ENCODE measurements at places on chromosomes 2 and 18. TPM values are rescaled to one million over a fixed set of nuclear protein-coding genes. Genes with fewer than 3 reads are reported as not detected.

Gene SERPINB4
- total RNA-seq, result not detected

Gene ZNF516
- total RNA-seq, result 41.7 TPM

Gene CD8B
- 1.1 TPM for total RNA-seq

Gene SIGLEC15
- total RNA-seq, result not detected

DNA sequence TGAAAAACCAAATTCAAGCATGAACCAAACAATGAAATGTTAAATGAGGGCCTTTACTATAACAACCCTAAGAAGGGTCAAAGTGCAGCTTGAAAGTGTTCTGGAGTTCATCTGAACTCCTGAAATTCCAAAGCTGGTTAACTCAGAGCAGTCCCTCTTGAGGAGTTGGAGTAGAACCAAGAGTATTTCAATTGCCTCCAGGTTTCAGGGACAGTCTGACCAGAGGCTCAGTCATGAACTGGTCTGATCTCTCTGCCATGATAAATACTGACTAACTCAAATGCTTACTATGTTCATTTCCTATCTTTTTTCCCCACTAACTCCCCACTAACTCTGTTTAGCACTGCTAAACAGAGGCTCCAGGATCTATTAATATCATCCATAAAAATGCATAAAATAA lies 2.7 kb downstream of the STARD7 start:
- no peak for DNase-seq
- H3K4me3 ChIP-seq, result no peak overlapping the region
- H3K4me1 ChIP-seq, result peaks cover 48% of the 10 kb centered on the region
- H3K36me3 ChIP-seq, result no peaks in the 10 kb centered on the region
- H3K27me3 ChIP-seq, result no peaks in the 10 kb centered on the region
- no peak overlapping the region for H3K27ac ChIP-seq

- no peaks in the 10 kb centered on the region for H3K4me1 ChIP-seq
- H3K36me3 ChIP-seq, result no peaks in the 10 kb centered on the region
- no peak overlapping the region for H3K4me3 ChIP-seq
- no peak overlapping the region for H3K27ac ChIP-seq
- H3K27me3 ChIP-seq, result no peaks in the 10 kb centered on the region
Measured at GRCh38 chr2:195769975-195770374, 112.9 kb downstream of the SLC39A10 start.

- no peak overlapping the region for H3K27ac ChIP-seq
- H3K4me3 ChIP-seq, result no peak overlapping the region
- H3K4me1 ChIP-seq, result peaks cover 22% of the 10 kb centered on the region
- DNase-seq, result no peak
- no peaks in the 10 kb centered on the region for H3K27me3 ChIP-seq
- no peaks in the 10 kb centered on the region for H3K36me3 ChIP-seq
Measured at GRCh38 chr2:160343404-160343803, 143.3 kb upstream of the ITGB6 start.

DNA sequence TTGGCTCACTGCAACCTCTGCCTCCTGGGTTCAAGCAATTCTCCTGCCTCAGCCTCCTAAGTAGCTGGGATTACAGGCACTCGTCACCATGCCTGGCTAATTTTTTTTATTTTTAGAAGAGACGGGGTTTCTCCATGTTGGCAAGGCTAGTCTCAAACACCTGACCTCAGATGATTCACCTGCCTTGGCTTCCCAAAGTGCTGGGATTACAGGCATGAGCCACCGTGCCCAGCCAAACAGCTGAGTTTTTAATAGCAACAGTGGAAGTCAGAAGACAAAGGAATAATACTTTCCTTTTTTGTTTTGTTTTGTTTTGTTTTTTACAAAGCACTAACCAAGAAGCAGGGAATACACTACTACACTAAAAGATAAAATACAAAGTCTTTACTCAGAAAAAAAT lies 16.9 kb downstream of the GPR75 start:
- no peak overlapping the region for H3K4me3 ChIP-seq
- H3K27ac ChIP-seq, result no peak overlapping the region
- H3K4me1 ChIP-seq, result no peaks in the 10 kb centered on the region
- H3K36me3 ChIP-seq, result no peaks in the 10 kb centered on the region
- DNase-seq, result no peak

GRCh38 chr18:48996901-48997463 lies 46.2 kb upstream of the SMAD7 start:
- DNase-seq, result peak; percentile 84
- peak overlapping the region; percentile 19 for H3K27ac ChIP-seq
- H3K36me3 ChIP-seq, result no peaks in the 10 kb centered on the region
- peaks cover 17% of the 10 kb centered on the region for H3K4me1 ChIP-seq
- H3K4me3 ChIP-seq, result no peak overlapping the region

- H3K36me3 ChIP-seq, result no peaks in the 10 kb centered on the region
- no peak within 1 kb of the TSS for H3K4me3 ChIP-seq
- DNase-seq, result no peak
Measured at GRCh38 chr2:218418717-218419458, at the start of gene VIL1. TSS of gene VIL1 (plus strand) at chr2:218419123. CDS start at chr2:218423779, 4,656 bp downstream.

DNA sequence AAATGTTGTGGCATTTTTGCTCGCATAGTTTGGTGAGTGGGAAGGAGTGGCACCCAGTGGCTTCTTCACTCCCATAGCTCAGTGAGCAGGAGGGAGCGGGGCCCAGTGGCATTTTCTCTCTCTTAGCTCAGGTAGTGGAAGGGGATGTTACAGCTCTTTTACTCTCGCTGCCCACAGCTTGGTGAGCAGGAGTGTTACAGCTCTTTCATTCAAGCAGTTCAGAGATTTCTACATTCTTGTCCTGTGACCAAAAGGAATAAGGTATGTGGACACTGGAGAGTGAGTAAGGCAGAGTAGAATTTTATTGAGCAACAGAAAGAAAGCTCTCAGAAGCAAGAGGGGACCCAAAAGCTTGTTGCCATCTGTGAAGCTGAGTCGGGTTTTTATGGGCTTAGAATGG lies 192.4 kb downstream of the SPAG16 start:
- H3K36me3 ChIP-seq, result no peaks in the 10 kb centered on the region
- DNase-seq, result no peak
- no peak overlapping the region for H3K27ac ChIP-seq
- no peak overlapping the region for H3K4me3 ChIP-seq
- H3K4me1 ChIP-seq, result no peaks in the 10 kb centered on the region
- H3K27me3 ChIP-seq, result no peaks in the 10 kb centered on the region

Measured in naive thymus-derived CD4-positive, alpha-beta T cell (primary cell).